Smooth muscle cell of trachea (primary cell): ENCODE measurements at places on chromosomes 7 and 10. TPM values are rescaled to one million over a fixed set of nuclear protein-coding genes. Genes with fewer than 3 reads are reported as not detected.

OPN1SW gene
- total RNA-seq = not detected in 2 replicates

XRCC2 gene
- total RNA-seq = 0.50 and 2.6 TPM in 2 replicates

ZMYND11 gene
- total RNA-seq = 51.2 and 51.4 TPM in 2 replicates

FKBP6 gene
- total RNA-seq = not detected in 2 replicates

PNLIPRP3 gene
- 0.17 TPM in 1 of 2 replicates, not detected in the other for total RNA-seq

ASZ1 gene
- not detected in 2 replicates for total RNA-seq

SPDYE16 gene
- 0.33 and 0.44 TPM in 2 replicates for total RNA-seq

TMEM270 gene
- total RNA-seq = 0.17 TPM in 1 of 2 replicates, not detected in the other

MRPL32 gene
- 34.4 and 54.4 TPM in 2 replicates for total RNA-seq

PIP gene
- total RNA-seq = not detected in 2 replicates

AKR1C3 gene
- 104 and 182 TPM in 2 replicates for total RNA-seq

PDK4 gene
- 0.29 and 0.66 TPM in 2 replicates for total RNA-seq

TMEM176B gene
- 0.66 TPM in 1 of 2 replicates, not detected in the other for total RNA-seq

PRF1 gene
- not detected in 2 replicates for total RNA-seq

CLCN1 gene
- total RNA-seq = not detected in 2 replicates

ARMC10 gene
- 45.4 and 48.6 TPM in 2 replicates for total RNA-seq

ANKRD7 gene
- 1.7 and 3.8 TPM in 2 replicates for total RNA-seq

ANXA8L1 gene
- 0.44 TPM in 1 of 2 replicates, not detected in the other for total RNA-seq

LLCFC1 gene
- total RNA-seq = not detected in 2 replicates

KIAA1549 gene
- total RNA-seq = 0.44 and 0.99 TPM in 2 replicates

MARCHF5 gene
- 12.7 and 17.2 TPM in 2 replicates for total RNA-seq

GFRA1 gene
- 0.15 and 0.50 TPM in 2 replicates for total RNA-seq

LBX1 gene
- not detected in 2 replicates for total RNA-seq

TRPV6 gene
- total RNA-seq = not detected in 2 replicates

TAS2R38 gene
- total RNA-seq = not detected in 2 replicates

CHPF2 gene
- 71.4 and 127 TPM in 2 replicates for total RNA-seq

FOXI2 gene
- total RNA-seq = not detected in 2 replicates

WDFY4 gene
- under 0.01 TPM in 1 of 2 replicates, not detected in the other for total RNA-seq

PTPRN2 gene
- 0.29 and 0.50 TPM in 2 replicates for total RNA-seq

RET gene
- 1.6 and 1.8 TPM in 2 replicates for total RNA-seq

SPACDR gene
- total RNA-seq = 0.73 and 2.6 TPM in 2 replicates

PRPF18 gene
- total RNA-seq = 28.9 and 57.7 TPM in 2 replicates

FOXK1 gene
- total RNA-seq = 29.5 and 32.4 TPM in 2 replicates

CALML3 gene
- total RNA-seq = not detected in 2 replicates

NPFFR1 gene
- total RNA-seq = under 0.01 TPM in 1 of 2 replicates, not detected in the other

MKI67 gene
- 1.8 and 27.9 TPM in 2 replicates for total RNA-seq

GPR158 gene
- total RNA-seq = under 0.01 TPM in 1 of 2 replicates, not detected in the other

NAPEPLD gene
- 15.9 and 18.9 TPM in 2 replicates for total RNA-seq

CPA2 gene
- total RNA-seq = not detected in 2 replicates

PON1 gene
- total RNA-seq = not detected in 2 replicates

GJD4 gene
- total RNA-seq = not detected in 2 replicates

GNA12 gene
- 43.6 and 56.2 TPM in 2 replicates for total RNA-seq

SFRP4 gene
- total RNA-seq = 1.7 and 8.1 TPM in 2 replicates

TYW1 gene
- 20.1 and 23.2 TPM in 2 replicates for total RNA-seq

PNLIP gene
- total RNA-seq = not detected in 2 replicates

NUTM2E gene
- total RNA-seq = 0.15 TPM in 1 of 2 replicates, not detected in the other
